ENCODE measurements at places on chromosomes 4 and X.

- DNase-seq = no peak
Observed at GRCh38 chr4:182812916-182813315, 104.3 kb downstream of the DCTD start.

- no peak for DNase-seq
Observed at GRCh38 chr4:138935-139334, 14.6 kb downstream of the ZNF718 start.

- no peak for DNase-seq
Observed at GRCh38 chrX:123223859-123224258, 39.8 kb downstream of the GRIA3 start.

GRCh38 chrX:9352694-9353411 lies 112.0 kb upstream of the TBL1X start:
- peak; percentile 92 for DNase-seq

DNA sequence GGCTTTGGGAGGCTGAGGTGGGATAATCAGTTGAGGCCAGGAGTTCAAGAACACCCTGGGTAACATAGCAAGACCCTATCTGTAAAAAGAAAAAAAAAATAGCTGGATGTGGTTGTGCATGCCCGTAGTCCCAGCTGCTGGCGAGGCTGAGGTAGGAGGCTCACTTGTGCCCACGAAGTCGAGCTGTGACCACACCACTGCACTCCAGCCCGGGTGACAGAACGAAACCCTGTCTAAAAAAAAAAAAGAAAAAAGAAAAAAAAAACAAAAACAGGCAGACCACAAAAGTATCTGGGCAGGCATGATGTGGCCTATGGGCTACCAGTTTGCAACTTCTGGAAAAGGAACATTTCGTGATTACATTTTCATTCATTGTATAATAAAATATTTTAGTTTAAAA lies 38.1 kb upstream of the RASGEF1B start:
- DNase-seq = no peak

DNA sequence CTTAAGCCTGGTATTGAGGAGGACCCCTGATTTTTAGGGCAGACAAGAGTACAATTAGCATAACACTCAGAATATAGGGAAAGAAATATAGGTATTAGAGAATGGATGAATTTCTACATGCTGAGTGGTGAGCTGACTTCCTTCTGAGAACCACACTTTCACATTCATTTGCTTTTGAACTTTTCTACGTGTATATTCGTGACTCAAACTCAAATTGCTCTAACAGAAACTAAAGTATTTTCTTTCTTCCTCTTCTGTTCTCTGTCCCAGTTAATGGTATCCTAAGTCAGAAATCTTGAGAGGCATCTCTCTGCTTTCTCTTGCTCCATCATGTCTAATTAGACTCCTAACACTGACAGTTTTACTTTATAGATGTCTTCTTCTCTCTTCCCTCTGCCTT lies 103.2 kb upstream of the CITED1 start:
- no peak for DNase-seq

GRCh38 chrX:123927845-123928244 lies 33.7 kb upstream of the STAG2 start:
- DNase-seq = no peak

DNA sequence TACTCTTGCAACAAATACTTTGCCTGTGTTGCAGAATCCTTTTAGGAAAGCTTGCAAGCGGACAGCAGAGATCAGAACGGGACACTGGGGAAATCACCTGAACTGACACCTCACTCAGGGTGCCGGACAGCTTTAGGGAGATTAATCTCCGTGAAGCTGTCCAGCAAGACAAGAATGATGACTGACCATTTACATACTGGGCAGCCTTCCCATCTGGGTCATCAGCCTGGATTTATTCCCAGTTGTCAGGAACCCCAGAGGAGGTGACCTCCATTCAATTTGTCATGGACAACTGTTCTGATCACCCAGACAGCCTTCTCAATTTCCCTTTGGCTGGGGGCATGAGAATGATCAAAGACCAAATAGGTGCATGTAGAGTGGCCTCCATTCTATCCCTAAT lies 93.0 kb upstream of the EGFL6 start:
- DNase-seq = no peak
